ENCODE measurements at places on chromosomes 16 and 17.

- peak; percentile 95 for DNase-seq
Measured at GRCh38 chr16:54446639-54447038, 160.1 kb upstream of the IRX3 start.

GRCh38 chr16:23836078-23836403 lies 258 bp downstream of the PRKCB start:
- DNase-seq: no peak

GRCh38 chr16:58670177-58670576 lies 14.4 kb downstream of the SLC38A7 start:
- no peak for DNase-seq

DNA sequence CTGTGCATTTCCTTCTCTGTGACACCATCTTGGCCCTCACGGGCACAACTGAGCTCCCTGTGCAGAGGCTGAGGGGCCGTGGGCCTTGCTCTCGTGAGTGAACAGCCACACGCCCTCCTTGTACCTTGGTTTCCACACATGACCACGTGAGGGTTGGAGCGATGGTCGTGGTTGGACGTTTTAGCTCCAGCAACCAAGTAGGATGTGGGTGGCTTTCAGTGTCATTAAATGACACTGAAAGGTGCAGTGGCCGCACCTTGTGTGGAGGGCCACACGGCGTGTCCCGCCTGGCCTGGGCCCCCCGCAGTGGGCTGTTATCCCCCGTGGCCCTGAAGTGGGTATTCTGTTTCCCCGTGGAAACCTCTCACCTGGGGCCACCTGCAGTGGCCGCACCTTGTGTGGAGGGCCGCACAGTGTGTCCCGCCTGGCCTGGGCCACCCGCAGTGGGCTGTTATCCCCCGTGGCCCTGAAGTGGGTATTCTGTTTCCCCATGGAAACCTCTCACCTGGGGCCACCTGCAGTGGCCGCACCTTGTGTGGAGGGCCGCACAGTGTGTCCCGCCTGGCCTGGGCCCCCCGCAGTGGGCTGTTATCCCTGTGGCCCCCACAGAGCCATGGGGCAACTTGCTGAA lies 28.2 kb downstream of the ACSF3 start:
- DNase-seq: no peak

DNA sequence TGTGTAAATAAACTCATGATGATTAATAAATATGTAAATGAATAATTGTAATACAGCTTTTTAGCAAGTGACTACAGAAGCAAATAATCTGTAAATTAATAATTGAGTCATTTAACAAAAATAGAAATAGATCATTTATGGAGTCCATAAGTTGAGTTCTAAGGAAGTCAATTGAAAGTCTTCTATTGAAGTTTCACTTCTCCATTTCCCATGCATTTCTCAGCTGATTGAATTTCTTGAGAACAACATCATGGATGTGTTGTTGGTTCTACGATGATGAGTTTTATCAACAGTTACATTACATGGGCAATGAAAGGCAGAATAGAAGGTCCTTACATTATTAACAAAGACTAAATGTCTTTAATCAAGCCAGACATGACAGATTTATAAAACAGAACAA lies 290.4 kb downstream of the MAP2K6 start:
- DNase-seq: no peak

GRCh38 chr17:38873640-38874380 lies 4.0 kb downstream of the LASP1 start:
- DNase-seq: peak; percentile 54

GRCh38 chr16:75130150-75130771 lies 13.7 kb upstream of the LDHD start:
- no peak for DNase-seq

GRCh38 chr16:34050787-34051320 lies 591.4 kb downstream of the TP53TG3F start:
- DNase-seq: no peak

GRCh38 chr17:41678907-41679739 lies 9.6 kb upstream of the EIF1 start:
- DNase-seq: peak; percentile 83

DNA sequence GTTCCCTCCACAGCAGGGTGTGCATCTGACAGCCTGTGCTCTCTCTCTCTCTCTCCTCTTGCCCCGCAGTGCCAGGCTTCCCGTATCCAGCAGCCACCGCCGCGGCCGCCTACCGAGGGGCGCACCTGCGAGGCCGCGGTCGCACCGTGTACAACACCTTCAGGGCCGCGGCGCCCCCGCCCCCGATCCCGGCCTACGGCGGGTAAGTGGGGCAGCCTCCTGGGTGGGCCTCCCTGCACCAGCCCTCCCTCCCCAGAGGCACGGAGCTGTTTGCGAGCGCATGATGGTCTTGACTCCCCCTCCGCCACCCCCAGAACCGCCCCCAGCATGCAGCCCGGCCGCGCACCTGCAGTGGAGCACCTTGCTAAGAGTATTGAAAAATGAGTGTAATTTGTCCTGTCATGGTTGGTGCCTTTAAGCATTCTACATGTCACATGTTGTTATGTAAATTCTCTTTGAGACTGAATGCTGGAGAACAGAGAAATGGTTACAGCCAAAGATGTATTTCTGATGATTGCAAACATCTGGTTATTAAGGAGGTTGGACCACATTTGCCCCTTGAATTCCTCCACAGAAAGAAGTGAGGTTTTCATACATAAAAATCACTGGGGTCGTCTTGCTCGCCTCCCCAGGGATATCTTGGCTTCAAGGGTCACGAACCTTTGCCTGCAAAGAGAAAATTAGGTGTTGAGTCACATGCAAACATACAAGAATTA lies 321.3 kb downstream of the RBFOX1 start:
- no peak for DNase-seq

GRCh38 chr17:14330492-14330962 lies 29.6 kb downstream of the HS3ST3B1 start:
- DNase-seq: no peak

DNA sequence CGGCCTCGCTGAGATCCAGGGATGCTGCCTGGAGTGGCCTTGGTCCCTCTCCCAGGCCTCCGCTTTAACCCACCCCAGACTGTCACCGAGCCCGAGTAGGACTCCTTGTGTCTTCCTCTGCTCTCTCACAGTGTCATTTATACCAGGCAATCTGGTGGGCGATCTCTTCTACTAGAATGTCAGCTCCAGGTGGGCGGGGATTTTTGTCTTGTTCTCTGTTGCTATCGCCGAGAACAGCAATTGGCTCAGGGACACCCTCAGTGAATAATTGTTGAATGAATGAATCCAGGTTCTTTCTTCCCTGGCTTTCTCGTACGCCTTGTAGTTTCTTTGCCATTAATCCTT lies 591 bp downstream of the DHX38 start:
- no peak for DNase-seq

DNA sequence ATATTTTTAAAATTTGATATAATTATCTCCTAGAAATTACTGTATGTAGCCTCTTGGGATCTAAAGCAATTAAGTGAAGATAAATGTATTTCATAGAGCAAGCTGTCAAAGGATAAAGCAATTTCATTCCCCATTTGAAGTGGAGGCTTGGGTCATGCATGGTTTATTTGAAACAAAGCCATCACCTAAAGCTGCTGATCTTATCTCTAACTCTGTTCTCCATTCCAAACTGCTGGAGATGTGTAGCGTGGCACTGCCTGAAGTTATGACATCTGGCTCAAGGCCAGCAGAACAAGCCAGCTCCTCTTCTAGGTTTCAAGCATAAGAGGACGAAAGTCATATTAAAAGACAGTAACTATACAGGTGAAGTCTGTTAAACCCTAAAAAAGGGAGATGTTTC lies 83.9 kb downstream of the HIC1 start:
- DNase-seq: peak; percentile 49

DNA sequence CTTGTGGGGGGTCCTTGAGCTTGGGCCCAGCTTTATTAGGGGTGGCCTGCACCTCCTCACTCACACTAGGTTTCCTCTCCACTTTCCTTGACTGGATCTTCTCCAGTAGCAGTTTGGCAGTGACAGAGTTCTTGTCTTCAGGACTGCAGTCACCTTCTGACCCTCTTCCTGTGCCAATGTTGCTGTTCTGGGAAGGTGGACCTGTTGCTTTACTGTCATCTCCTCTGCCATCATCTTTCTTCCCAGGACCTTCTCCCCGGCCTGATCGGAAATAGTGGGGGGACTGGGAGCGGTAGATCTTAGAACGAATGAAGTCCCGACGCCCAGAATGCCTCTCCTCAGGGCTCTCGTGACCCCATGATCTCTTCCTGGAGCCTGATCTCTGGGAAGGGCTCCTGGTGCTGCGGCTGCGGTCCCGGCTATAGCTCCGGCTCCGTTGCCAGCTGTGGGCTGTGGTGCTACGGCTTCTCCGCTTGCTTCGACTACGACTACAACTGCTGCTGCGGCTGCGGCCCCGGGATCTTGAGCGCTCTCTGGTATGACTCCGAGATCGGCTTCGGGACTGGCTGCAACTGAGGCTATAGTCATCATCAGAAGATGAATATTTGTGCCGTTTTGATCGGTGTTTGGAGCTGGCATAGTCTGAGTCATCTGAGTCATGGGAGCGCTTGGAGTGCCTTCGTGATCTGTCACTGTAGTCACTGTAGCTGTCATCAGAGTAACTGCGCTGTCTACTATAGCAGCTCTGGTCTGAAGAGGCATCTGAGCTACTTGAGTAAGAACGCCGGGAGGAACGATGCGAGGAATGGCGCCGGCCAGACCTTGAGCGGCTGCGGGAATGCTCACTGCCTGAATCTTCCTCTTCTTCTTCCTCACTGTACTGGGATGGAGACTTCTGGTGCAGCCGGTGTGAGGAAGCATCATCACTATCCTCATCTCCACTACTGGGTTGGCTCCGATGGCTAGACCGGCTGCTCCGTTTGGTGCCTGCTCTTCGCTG lies 9.5 kb upstream of the ITGA2B start:
- no peak for DNase-seq

DNA sequence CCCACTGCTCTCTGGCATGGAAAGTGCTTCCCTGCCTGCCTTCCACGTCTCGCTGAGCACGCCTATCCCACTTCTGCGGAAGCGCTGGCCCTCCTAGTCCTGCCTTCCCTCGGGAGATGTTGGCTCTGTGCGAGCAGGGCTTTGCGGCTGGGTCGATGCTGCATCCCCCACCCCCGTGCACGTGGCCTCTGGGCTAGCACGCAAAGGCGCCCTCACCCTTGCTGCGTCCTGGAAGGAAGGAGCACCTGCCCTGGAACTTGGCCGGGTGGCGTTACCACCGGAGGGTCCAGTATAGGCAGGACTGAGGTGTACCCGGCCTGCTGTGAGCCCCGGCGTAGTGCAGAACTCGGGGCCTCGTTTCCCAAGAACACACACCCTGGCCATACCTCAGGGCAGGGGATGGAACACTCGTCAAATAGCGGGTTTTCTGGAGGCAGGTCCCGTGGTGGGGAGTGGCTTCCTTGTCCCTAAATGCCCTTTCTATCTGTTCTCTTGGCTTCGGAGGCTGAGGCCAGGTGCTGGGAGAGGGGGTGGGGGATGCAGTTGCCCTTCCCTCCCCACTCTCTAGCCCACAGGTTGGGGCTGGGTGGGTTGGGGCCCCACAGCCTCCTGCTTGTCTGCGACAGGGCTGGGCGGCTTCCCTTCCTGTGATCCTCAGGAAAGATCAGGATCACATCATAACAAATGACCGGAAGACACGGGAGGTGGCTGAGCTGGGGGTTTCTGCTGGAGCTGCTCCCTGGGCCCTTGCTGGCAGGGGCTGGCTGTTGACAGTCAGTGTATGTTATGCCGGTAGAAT lies 17.4 kb downstream of the BAIAP2 start:
- DNase-seq: no peak

DNA sequence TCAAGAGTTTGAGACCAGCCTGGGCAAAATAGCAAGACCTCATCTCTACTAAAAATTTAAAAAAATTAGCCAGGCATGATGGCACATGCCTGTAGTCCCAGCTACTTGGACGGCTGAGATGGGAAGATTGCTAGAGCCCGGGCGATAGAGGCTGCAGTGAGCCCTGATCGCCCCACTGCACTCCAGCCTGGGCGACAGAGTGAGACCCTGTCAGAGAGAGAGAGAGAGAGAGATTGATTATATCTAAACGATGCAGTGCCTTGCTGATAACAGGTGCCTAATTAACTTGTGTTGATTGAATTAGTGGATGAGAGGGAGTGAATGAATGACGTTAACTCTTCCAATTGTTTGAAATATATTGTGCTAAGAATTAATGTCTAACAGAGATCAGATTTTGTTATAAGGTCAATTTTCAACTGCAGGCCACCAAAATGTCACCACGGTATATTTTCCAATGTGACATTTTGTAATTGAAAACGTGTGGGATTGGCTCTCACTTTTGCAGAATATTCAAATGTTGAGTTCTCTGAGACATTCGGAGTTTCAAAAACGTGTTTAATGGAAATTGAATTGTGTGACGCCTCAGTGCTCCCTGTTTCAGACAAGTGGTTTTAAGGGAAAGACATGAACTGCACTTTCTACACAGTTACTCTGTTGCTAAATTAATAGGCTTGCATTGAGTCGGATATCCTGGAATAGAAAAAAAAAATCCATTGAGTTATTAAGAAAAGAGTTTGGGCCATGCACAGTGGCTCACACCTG lies 53.6 kb downstream of the ABAT start:
- DNase-seq: no peak

DNA sequence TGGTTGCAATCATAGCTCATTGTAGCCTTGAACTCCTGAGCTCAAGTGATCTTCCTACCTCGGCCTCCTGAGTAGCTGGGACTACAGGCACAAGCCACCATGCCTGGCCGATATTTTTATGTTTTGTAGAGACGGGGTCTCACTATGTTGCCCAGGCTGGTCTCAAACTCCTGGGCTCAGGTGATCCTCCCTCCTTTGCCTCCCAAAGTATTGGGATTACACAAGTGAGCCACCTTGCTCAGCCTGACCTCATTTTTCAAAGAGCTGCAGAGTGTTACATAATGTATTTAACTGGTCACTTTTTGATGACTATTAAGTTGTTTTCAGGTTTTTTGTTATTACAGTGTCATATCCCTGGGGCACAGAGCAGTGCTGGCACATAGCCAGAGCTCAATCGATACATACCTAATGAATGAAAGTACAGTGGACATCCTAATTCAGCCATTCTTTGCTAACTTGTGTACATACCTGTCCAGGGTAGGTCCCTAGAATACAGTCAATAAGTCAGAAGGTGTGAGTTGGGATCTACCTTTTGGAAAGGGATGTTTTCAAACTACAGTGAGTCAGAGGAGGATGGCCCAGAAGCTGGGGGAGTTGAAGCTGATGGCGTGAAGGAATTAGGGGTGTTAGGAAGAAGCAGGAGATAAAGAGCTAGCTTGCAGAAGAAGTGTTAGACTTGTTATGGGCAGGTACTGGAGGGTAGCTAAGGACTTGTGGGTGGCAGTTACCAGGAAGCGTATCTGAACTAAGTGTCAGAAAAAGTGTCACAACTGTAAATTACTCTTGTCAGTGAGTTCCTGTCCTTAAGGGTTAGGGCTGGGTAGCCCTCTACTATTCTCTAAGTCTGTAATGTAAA lies 20.1 kb upstream of the CYLD start:
- peak; percentile 30 for DNase-seq

DNA sequence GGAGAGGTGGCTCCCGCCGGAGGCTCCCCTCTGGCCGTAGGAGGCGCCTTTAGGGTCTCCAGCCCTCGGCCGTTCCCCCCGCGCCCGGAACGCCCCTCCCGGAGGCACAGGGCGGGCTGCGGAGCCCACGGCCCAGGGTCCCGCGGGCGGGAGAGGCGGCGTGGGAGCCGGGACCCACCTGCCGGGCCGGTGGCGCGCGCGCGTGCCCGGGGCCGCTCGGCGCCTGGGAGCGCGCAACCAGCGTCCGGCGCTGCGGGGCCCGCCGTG lies at the start of gene MIF4GD:
Gene MIF4GD, minus strand, starts transcription at position 266 of the 267 bp plus-strand sequence. CDS start 1,036 bp downstream, outside the sequence.
- DNase-seq: no peak

GRCh38 chr17:27804113-27804512 lies 3.8 kb upstream of the NOS2 start:
- DNase-seq: no peak

GRCh38 chr17:78351449-78352006 lies 8.3 kb downstream of the SOCS3 start:
- DNase-seq: no peak

- no peak for DNase-seq
Measured at GRCh38 chr17:17126131-17127110, 79.7 kb downstream of the PLD6 start.

All from kidney glomerular epithelial cell (primary cell).